ENCODE measurements at places on chromosomes 2 and 18.

DNA sequence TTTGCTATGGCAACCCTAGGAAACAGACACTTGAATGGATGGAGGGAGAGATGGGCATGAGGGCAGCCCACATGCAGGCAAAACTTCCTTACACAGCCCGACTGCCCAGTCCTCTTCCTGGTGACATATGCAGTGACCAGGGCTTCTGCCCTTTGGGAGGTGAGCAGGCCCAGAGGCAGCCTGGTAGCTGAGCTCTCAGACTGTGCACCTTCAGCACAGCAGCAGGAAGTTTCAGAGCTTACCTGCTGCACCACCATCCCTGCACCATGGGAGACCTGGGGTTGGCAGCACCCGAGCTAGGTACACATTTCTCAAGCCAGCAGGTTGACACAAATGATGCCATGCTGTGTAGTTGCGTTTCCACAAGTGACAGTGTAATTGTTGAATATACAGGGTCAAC is 97.6 kb upstream of the LMAN1 start:
- H3K4me3 ChIP-seq, result no peak overlapping the region
- H3K27ac ChIP-seq, result no peak overlapping the region
- DNase-seq, result no peak
- no peaks in the 10 kb centered on the region for H3K36me3 ChIP-seq
- H3K27me3 ChIP-seq, result peaks cover 77% of the 10 kb centered on the region
- no peaks in the 10 kb centered on the region for H3K4me1 ChIP-seq

DNA sequence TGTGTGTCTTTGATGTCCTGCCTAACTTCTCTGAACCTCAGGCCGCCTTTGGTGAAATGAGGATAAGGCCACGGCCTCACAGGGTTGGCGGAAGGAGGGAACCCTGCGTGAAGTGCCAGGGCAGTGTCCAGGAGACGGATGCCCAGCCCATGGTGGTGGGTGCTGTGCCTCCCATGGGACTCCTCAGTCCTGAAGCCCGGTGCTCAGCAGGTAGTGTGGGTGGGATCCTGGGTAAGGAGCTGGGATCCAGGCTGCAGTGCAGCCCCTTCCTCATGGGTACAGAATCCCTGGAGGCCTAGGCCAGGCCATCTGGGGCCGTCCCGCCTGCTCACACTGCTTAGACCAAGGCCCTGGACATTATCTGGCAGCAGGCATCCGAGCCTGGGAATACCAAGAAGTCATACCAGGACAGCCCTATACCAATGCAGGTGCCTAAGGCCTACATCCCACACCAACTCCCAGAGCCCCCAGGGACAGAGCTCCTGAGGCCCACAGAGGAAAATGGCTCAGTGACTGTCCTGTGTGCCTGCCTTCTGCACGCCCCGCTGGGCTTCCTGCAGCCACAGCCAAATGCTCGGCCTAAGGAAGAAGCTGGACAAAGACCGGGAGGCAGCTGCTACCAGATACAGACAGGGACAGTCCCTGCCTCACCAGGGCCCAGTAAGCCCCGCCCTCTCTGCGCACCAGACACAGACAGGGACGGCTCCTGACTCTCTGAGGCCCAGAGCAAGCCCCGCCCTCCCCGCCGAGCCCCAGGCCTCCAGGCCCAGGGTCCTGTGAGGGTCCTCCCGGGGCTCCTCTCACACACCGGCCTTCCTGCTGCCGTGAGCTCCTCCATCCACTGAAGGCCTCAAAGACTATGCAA is 78.0 kb downstream of the NDUFA10 start:
- no peaks in the 10 kb centered on the region for H3K4me1 ChIP-seq
- no peak for DNase-seq
- H3K27ac ChIP-seq, result no peak overlapping the region
- H3K27me3 ChIP-seq, result no peaks in the 10 kb centered on the region

DNA sequence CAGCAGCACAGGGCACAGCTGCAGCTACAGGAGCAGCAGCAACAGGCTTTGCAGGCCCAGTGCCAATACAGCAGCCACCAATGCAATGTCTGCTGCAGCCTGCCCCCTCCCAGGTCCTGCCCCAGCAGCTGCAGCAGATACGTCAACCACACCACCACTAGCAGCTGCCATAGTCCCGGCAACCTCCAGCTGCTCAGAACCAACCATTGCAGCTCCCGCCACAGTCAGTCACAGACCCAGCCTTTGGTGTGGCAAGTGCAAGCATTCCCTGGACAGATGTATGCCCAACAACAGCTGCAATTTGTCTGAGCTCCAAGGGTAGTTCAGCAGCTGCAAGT is 53.3 kb upstream of the TUBA3E start:
- H3K36me3 ChIP-seq, result peaks cover 19% of the 10 kb centered on the region
- DNase-seq, result no peak
- H3K4me3 ChIP-seq, result peak overlapping the region; percentile 68
- no peaks in the 10 kb centered on the region for H3K4me1 ChIP-seq

GRCh38 chr2:207181526-207182274 is 16.0 kb upstream of the KLF7 start:
- DNase-seq, result no peak
- no peak overlapping the region for H3K27ac ChIP-seq
- H3K27me3 ChIP-seq, result no peaks in the 10 kb centered on the region
- no peaks in the 10 kb centered on the region for H3K36me3 ChIP-seq

DNA sequence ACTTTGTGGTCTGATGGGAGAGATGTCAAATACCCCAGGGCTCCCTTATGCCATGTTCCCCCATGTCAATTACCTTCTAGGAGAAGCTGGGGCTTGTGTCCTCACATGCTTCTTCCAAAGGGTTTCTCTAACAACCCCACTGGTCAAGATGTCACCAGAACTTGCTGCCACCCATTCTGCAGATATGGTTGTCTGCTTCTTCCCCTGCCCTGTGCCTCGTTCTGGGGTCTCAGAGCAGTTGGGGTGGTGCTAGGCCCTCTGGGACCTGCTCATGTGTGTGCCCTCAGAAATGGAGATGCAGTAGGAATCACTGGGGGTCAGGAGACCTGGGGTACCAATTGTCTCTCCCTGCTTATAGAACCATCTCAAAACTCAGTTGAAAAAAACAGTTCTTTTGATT is 268.6 kb downstream of the MYCN start:
- no peak overlapping the region for H3K4me3 ChIP-seq
- no peaks in the 10 kb centered on the region for H3K36me3 ChIP-seq
- no peak for DNase-seq
- H3K27me3 ChIP-seq, result peaks cover 10% of the 10 kb centered on the region
- H3K27ac ChIP-seq, result no peak overlapping the region

DNA sequence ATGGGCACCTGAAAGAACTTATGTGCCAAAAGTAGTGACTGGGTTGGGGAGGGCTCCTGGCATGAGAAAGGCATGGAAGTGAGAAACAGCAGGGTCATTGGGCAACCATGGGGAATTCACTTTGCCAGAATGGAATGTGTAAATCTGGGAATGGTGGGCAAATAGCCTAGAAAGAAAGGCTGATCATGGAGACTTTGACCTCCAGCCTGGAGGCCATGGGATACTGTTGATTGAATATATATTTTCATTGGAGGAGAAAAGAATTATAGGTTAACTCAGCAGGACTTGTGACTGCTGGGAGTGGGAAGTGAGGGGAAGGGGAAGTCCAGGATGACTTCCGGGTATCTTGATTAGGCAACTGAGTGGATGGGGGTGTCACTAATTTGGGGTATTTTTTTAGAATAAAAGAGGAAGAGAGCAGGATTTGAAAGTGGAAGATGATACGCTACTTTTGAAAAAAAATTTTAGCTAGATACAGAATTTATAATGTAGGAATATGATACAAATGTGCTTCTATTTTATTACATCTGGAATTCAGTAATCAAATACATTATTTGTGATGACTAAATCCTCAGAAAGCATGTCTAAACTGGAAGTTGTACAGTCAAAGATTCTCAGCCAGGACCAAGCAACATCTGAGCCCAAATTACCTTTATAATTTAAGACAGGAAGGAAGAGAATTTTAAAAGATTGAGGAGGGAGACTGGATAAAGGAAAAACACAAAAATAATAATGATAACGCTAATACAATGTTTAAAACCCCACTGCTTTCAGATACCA is 116.2 kb downstream of the GATA6 start:
- H3K27ac ChIP-seq, result peak overlapping the region; percentile 83
- DNase-seq, result no peak

- DNase-seq, result no peak
- H3K27ac ChIP-seq, result no peak overlapping the region
- H3K27me3 ChIP-seq, result no peaks in the 10 kb centered on the region
- no peak overlapping the region for H3K4me3 ChIP-seq
These were observed 76.2 kb downstream of the MOGAT1 start for GRCh38 chr2:222747526-222748160.

DNA sequence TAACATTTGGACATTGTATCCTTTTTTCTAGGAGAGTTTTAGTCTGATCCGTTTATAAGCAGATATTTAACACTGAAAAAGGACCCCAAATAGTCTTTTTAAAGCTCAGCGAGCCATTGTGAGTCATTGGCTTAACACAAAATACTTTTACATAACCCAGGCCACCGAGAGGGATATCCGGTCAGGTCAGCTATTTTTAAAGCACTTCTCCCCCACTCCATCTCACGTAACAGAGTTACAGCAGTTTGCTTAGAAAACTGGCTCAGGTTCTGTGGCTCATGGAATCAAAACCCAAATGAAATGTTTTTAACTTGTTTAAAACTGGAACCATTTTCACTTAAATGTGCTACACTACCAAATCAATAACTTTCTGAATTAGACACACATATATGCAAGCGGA is 23.9 kb downstream of the COL4A3 start:
- no peaks in the 10 kb centered on the region for H3K27me3 ChIP-seq
- H3K4me3 ChIP-seq, result no peak overlapping the region
- H3K36me3 ChIP-seq, result peaks cover 4% of the 10 kb centered on the region
- DNase-seq, result peak; percentile 27

GRCh38 chr2:189698020-189698887 is 23.8 kb downstream of the ANKAR start:
- DNase-seq, result no peak
- no peaks in the 10 kb centered on the region for H3K36me3 ChIP-seq
- H3K27ac ChIP-seq, result no peak overlapping the region
- no peaks in the 10 kb centered on the region for H3K4me1 ChIP-seq
